Hair follicle dermal papilla cell (primary cell): ENCODE measurements at places on chromosomes 7 and 10. TPM values are rescaled to one million over a fixed set of nuclear protein-coding genes. Genes with fewer than 3 reads are reported as not detected.

The LMOD2 gene
- not detected in 2 replicates for total RNA-seq

The PTPN20 gene
- total RNA-seq, result 3.8 and 5.2 TPM in 2 replicates

The NKX1-2 gene
- total RNA-seq, result 0.16 TPM in 1 of 2 replicates, not detected in the other

The HTR5A gene
- total RNA-seq, result not detected in 2 replicates

The PNLIPRP1 gene
- not detected in 2 replicates for total RNA-seq

The ARMC3 gene
- total RNA-seq, result not detected in 2 replicates

The SLC29A4 gene
- total RNA-seq, result 1.3 and 1.5 TPM in 2 replicates

The OTUD1 gene
- total RNA-seq, result 6.1 and 8.0 TPM in 2 replicates

The IGF2BP3 gene
- 7.6 and 8.3 TPM in 2 replicates for total RNA-seq

The LHFPL3 gene
- total RNA-seq, result not detected in 2 replicates

The CPA2 gene
- not detected in 2 replicates for total RNA-seq

The CYP2C9 gene
- not detected in 2 replicates for total RNA-seq

The PPP1R9A gene
- total RNA-seq, result 0.24 and 1.6 TPM in 2 replicates

The MEOX2 gene
- total RNA-seq, result 4.5 and 7.6 TPM in 2 replicates

The SLC16A9 gene
- under 0.01 TPM in 1 of 2 replicates, not detected in the other for total RNA-seq

The MYPN gene
- total RNA-seq, result 0.81 and 1.1 TPM in 2 replicates

The NAT16 gene
- not detected in 2 replicates for total RNA-seq

The GRM8 gene
- total RNA-seq, result not detected in 2 replicates

The RPA3 gene
- 4.9 and 8.1 TPM in 2 replicates for total RNA-seq

The CCDC201 gene
- total RNA-seq, result not detected in 2 replicates

The CRYGN gene
- 0.16 and 0.61 TPM in 2 replicates for total RNA-seq

The ATG9B gene
- under 0.01 and 0.16 TPM in 2 replicates for total RNA-seq

The ELMO1 gene
- 0.16 and 0.49 TPM in 2 replicates for total RNA-seq

The ACSM6 gene
- not detected in 2 replicates for total RNA-seq

The GPR26 gene
- not detected in 2 replicates for total RNA-seq

The TRIL gene
- total RNA-seq, result 11.8 and 17.7 TPM in 2 replicates

The C10orf90 gene
- 0.12 TPM in 1 of 2 replicates, not detected in the other for total RNA-seq

The CFAP70 gene
- 1.2 and 1.3 TPM in 2 replicates for total RNA-seq

The RP9 gene
- 5.6 and 8.3 TPM in 2 replicates for total RNA-seq

The MYL10 gene
- total RNA-seq, result not detected in 2 replicates
